Karpas-422 (cell line): ENCODE measurements at places on chromosomes 7 and 10. TPM values are rescaled to one million over a fixed set of nuclear protein-coding genes. Genes with fewer than 3 reads are reported as not detected.

The POLR2J2 gene
- total RNA-seq: 13.2 and 14.7 TPM in 2 replicates

- H3K4me1 ChIP-seq: no peaks in the 10 kb centered on the region
- H3K27ac ChIP-seq: no peak overlapping the region
- no peak for DNase-seq
- H3K36me3 ChIP-seq: no peaks in the 10 kb centered on the region
- H3K4me3 ChIP-seq: no peak overlapping the region
Measured at GRCh38 chr10:76356557-76356956, 925.1 kb downstream of the LRMDA start.

The NME8 gene
- total RNA-seq: not detected in 2 replicates

DNA sequence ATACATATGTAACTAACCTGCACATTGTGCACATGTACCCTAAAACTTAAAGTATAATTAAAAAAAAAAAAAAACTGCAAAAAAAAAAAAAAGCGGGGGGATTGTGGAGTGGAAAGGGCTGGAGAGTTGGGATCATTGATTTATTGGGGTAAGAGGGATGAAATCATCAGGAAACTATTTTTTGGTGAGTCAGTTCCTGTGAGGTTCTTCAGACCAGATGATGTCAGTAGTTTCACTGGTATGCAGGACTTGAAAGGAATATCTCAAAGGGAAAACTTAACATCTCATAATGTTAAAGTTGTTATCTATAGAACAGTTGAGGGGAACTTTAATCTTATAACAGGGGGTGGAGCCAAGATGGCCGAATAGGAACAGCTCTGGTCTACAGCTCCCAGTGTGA is 32.6 kb upstream of the TECTB start:
- H3K27ac ChIP-seq: no peak overlapping the region
- no peaks in the 10 kb centered on the region for H3K36me3 ChIP-seq
- H3K4me3 ChIP-seq: no peak overlapping the region
- no peaks in the 10 kb centered on the region for H3K27me3 ChIP-seq
- DNase-seq: no peak
- H3K4me1 ChIP-seq: no peaks in the 10 kb centered on the region

The GARS1 gene
- total RNA-seq: 237 and 296 TPM in 2 replicates

The TNKS2 gene
- total RNA-seq: 19.6 and 23.6 TPM in 2 replicates

DNA sequence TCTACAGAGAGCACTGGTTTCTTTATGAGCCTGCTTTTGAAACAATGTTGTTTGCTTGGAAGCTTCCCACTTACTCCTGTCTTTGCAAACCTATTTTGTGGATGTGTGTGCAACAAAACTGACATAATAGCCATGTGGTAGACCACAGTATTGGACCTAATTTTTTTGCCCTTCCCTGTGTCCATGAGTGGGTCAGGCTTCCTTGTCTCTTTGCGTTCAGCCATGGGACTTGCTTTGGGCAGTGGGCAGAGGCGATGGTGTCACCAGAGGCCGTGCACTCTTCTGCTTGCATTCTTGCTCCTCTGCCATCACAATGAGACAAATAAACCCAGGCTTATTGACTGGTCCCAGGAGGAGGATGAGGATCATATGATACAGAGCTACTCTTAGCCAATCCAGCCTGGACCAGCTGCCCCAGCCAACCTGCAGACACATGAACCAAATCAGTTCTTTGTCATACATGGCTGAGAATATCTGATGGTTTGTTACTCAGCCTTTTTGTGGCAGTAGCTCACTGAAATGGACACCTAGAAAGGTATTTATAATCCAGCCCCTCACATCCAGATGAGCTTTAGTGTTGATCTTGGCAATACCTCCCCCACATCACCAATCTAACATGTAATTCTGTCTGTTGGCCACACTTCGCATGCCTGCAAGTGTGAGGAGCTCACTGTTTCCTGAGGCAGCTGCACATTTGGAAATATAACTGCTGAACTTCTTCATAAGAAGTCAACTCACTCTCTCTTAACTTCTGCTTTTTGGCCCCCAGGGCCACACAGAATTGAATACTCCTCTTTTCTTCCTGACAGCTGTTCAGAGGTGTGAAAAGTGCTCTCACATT is 427.8 kb upstream of the ZMIZ1 start:
- peak; percentile 70 for DNase-seq
- no peaks in the 10 kb centered on the region for H3K27me3 ChIP-seq
- no peaks in the 10 kb centered on the region for H3K36me3 ChIP-seq

DNA sequence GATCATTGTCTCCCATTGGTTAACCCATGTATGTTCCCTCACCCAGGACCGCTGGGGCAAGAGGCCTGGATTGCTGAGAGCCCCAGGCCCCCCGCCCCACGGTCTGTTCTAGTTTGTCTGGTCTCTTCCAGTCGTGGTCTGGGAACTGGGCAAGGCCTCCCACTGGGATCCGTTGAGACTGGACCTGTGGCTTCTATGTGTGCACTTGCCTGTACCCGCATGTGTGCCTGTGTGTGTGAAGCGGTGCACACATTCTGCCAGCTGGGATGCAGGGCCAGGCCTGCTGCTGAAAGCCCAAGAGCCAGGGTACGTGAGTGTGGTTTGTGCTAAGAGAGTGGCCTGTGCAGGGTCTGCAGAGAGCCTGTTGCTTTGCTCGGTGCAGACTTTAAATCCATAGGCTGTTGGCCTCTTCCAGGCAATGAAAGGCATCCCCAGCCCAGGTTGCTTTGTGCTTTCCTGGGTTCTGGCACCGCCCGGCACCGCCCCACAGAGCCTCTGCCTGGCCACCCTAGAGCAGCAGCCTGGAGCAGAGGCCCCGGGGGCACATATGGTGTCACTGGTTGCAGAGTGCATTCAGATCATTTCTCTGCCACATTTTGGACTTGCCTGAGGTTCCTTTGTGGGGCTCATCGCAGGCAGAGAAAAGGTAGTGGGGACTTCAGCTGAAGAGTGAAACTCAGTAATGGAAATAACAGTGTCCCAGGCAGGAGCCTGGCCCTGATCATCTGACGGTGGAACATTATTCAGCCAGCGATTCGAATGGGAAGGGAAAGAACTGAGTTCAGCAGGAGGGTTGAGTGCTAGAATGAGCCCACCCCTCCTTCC is 215.5 kb downstream of the GLRX3 start:
- no peaks in the 10 kb centered on the region for H3K27me3 ChIP-seq
- no peaks in the 10 kb centered on the region for H3K4me1 ChIP-seq
- H3K27ac ChIP-seq: no peak overlapping the region
- no peaks in the 10 kb centered on the region for H3K36me3 ChIP-seq

- H3K27me3 ChIP-seq: no peaks in the 10 kb centered on the region
- H3K36me3 ChIP-seq: no peaks in the 10 kb centered on the region
- DNase-seq: peak; percentile 82
- peaks cover 16% of the 10 kb centered on the region for H3K4me1 ChIP-seq
- no peak overlapping the region for H3K27ac ChIP-seq
Measured at GRCh38 chr7:100894860-100895700, 608 bp downstream of the ACHE start.

The FAM13C gene
- total RNA-seq: not detected in 2 replicates

DNA sequence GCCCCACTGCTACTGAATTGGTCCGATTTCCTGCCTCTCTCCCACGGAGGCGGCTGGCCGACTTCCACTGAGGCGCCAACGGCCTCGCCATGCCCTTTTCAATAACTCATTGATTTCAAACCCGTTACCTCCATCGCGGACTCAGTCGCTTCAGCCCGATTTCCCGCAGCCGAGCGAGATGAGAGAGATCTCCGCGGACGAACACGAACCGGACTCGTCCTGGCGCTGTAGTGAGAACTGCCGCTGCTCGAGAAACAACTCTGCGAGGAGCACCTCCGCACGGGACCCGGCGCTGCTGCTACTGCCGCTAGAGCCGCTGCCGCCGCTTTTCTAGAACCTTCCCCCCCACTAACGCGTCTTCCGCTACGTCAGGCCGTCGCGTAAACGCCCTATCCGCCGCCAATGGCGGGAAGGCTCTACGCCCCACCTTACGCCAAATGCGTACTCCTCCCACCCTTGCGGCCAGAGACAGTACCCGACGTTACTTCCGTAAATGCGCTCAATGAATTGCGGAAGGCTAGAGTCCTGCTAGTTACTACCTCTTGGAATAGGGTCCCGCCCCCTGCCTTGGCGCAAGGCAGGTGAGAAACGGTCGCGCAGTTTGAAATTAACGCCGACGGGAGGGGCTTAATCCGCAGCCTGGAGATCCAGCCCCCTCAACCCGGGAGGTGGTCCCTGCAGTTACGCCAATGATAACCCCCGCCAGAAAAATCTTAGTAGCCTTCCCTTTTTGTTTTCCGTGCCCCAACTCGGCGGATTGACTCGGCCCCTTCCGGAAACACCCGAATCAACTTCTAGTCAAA is at the start of gene HNRNPA2B1:
Gene HNRNPA2B1 (minus strand): TSS at position 303 of the 803 bp plus-strand sequence. CDS start 169 bp downstream, at position 134.
- H3K4me3 ChIP-seq: peak within 1 kb of the TSS; percentile 95
- no peaks in the 10 kb centered on the region for H3K27me3 ChIP-seq
- DNase-seq: peak; percentile 99
- H3K27ac ChIP-seq: peak within 1 kb of the TSS; percentile 95

DNA sequence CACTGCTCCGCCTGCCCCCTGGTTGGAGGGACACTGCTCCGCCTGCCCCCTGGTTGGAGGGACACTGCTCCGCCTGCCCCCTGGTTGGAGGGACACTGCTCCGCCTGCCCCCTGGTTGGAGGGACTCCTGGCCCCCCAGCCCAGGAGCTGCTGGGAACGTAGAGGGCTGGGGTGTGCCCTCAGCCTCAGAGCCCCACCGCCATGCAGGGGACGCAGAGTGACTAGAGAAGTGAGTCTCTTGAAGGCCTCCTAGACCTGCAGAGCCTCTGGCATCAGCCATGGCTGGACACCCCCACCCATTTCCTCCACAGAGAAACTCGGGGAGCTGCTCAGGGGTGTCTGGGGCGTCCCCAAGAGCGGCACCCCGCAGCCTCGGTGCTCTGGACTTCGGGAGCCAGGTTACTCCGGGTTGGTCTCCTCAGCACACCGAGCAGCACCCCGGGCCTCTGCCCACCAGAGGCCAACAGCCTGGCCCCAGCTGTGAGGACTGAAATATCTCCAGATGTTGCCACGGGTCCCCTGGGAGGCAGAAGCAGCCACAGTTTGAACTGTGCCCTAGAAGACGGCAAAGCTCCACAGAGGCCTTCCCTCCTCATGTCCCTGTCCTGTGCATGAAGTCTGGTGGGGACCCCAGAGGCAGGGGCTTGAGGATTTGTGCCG is 191.9 kb downstream of the ELFN1 start:
- no peaks in the 10 kb centered on the region for H3K36me3 ChIP-seq
- peaks cover 19% of the 10 kb centered on the region for H3K4me1 ChIP-seq
- peak overlapping the region; percentile 55 for H3K27ac ChIP-seq
- H3K27me3 ChIP-seq: no peaks in the 10 kb centered on the region

The SRGN gene
- total RNA-seq: 18.3 and 56.4 TPM in 2 replicates

DNA sequence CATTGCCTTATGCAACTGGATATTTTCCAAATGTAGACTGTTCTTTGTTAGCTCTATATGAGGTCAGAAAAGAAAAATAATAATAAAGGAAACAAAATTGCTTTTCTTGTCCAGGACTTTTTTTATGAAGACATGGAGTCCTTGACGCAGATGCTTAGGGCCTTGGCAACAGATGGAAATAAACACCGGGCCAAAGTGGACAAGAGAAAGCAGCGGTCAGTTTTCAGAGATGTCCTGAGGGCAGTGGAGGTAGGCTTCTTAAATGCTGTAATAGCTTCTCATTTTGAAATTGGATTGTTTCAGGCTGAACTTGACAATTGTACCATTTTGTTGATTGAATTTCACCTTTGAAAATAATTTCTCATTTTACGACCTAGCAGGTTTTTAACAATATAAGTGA is 12.9 kb upstream of the LSMEM1 start:
- no peak overlapping the region for H3K4me3 ChIP-seq
- no peak for DNase-seq
- H3K27ac ChIP-seq: no peak overlapping the region
- no peaks in the 10 kb centered on the region for H3K4me1 ChIP-seq
- peaks cover 85% of the 10 kb centered on the region for H3K36me3 ChIP-seq
- H3K27me3 ChIP-seq: no peaks in the 10 kb centered on the region

GRCh38 chr7:155038335-155038734 is 31.8 kb upstream of the HTR5A start:
- no peak overlapping the region for H3K27ac ChIP-seq
- no peaks in the 10 kb centered on the region for H3K36me3 ChIP-seq
- no peaks in the 10 kb centered on the region for H3K27me3 ChIP-seq
- DNase-seq: no peak
- H3K4me3 ChIP-seq: no peak overlapping the region

The IL2RA gene
- 1.6 TPM in 1 of 2 replicates, not detected in the other for total RNA-seq

DNA sequence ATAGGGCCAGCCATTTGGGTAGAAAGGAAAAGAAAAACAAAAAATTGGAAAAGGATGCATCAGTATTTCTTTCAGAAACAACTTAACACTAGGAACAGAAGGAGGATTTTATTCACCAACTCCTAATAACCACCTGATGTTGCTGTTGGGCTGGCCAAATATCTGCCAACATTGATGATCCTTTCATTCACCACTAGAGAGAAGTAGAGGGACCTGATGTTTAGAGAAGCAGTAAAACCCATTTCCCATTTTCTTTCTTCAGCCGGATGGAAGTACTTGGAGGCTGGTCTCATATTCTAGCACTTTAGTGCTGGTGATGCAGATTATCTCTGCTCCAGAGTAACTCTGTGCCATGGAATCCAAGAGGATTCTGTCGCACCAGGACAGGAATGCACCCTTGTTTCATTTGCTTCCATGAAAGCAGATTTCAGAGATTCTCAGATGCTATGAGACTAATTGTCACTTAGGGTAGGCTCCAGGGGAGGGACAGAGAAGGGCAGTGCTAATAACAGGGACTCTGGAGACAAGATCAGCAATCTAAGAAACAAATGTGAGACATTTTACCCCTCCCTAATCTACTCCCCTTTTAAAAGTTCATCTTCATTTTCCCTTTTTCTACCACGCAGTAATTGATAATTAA is 3.1 kb downstream of the KLLN start:
- H3K4me1 ChIP-seq: peaks cover 19% of the 10 kb centered on the region
- H3K36me3 ChIP-seq: peaks cover 9% of the 10 kb centered on the region; the same call in 1 of the 2 replicates
- DNase-seq: peak; percentile 84
- H3K4me3 ChIP-seq: peak overlapping the region; percentile 69; the same call in 1 of the 2 replicates

The VWA2 gene
- total RNA-seq: not detected in 2 replicates
